Activated T-helper 17 cell treated with anti-CD3 and anti-CD28 coated beads, Interleukin-2, amount 50 U/mL, for 72 hours (primary cell): ENCODE measurements at places on chromosomes 6 and 20.

DNA sequence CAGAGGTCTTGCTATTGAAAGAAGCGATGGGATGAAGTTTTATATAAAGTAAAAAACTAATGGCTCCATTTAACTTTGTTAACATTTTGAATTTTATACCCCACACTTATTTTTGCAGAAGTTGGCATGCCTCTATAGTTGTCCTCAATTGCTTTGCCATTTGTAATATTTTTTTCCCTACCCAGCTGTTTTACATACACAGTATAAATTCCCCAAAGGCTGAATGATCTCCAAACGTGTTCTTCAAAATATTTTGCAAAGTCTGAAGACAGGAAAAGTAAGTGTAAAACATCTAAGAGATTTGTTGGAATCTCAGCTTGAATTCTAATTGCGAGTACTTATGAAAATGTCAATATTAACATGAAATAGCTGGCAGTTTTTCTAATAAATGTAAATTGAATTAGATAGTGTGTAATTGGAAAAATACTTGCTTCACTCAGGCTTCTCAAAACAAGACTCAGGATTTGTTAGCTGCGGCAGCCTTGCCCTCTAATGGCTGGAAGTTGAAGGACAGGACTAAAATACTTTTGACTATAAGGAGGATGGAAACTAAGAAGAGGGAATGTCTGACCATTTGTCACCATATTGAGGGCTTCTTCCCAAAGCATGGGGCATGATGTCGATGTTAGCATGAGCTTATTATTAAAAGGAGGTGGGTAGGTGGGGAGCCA lies 226.8 kb downstream of the UST start:
- ATAC-seq: no peak

GRCh38 chr6:145137425-145137824 lies 597.9 kb downstream of the EPM2A start:
- ATAC-seq: no peak

DNA sequence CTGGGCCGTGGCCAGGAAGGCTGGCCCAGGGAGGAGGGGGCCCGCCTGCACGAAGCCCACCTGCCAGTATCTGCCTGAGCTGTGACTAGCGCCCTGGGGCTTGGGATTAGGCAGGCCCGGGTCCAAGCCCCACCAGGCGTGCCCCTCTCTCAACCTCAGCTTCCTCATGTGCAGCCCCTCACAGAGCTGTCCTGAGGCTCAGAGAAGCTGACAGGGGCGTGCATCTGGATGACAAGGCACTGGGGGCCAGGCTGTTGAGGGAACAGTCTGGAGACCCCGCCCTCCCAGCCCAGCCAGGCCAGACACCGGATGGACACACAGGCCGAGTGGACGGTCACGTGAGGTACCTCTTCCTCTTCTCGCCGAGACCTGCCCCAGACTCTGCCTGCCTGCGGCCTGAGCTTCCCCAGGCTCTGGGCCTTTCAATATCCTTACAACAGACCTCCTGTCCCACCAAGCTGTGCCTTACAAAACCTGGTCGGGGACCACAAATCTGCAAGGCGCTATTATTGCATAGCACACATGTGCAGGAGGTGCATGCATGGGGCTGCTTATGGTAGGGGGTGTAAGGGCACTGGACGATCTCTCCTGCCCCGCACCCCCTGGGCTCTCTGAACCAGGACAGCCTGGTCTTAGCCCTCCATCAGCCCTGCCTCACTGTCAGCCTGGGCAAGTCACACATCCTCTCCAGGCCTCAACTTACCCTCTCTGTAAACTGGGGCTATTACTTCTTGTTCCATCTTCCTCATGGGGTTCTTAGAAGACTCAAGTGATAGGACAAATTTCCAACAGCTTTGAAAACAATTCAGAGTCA lies 20.0 kb downstream of the NOL4L start:
- no peak for ATAC-seq

DNA sequence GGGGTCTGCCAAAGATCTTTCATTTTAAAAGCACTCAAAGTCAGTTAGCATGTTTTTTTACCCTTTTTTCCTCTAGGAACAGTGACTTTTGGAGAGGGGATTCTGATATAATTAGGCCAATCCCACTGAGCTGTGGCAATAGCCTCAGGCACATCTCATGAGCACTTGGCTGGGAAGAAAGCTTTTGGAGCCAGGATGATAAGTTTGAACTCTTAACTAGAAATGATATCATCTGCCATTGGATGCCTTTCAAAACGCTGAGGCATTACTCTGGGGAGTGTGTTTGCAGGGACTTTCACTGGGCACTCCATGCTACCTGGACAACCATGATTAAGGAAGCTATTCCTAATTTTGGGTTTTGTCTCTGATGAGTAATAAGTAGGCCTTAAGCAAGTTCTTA lies 3.7 kb downstream of the SCGN start:
- ATAC-seq: no peak

- no peak for ATAC-seq
Measured at GRCh38 chr6:159360306-159360705, 191.1 kb downstream of the FNDC1 start.

DNA sequence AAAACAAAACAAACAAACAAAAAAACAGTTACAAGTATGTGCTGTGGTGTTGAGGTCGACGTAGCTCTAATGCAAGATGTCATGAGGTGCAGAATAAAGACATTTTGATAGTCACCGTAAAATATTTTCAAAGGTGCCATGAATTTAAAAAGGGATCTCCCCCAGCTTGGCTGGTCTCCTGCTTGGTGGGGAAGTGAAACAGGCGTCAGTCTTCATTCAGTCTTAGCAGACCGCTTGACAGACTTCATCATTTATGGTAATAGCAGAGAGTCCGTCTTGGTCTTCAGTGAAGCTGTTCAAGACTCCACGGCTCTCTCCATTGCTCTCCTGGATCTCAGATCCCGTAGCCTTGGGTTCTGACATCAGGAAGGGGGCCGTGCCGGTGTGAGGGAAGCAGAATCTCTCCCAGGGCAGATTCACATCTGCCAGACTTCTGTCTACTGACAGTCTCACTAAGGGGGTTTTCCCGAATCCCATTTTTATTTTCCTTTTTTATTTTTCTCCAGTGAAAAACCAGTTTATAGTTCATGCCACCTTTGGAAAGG lies 1.6 kb downstream of the SLC24A3 start:
- no peak for ATAC-seq

DNA sequence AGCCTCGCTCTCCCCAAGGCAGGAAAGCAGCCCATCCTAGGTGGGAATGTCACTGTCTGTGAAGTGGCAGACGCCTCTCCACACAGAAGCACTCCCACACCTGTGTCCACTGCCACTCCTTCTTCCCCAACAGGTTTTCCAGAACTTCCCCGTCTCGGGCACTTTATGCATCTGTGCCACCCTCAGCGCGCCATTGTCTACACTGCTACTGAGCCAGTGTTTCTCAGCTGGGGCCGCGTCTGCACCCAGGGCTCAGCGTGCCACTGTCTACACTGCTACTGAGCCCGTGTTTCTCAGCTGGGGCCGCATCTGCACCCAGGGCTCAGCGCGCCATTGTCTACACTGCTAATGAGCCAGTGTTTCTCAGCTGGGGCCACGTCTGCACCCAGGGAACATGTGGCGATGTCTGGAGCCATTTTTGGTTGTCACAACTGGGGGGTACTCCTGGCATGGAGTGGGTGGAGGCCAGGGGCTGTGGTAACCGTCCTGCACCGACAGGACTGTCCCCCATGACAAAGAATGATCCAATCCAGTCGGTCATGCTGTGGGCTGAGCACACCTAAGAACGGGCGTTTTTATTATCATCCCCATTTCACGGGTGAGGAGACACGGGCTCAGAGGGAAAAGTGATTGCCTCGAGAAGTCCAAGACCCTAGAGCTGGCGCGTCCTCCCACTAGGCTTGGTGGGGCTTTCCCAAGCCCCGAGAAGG lies 41.7 kb upstream of the ZBP1 start:
- no peak for ATAC-seq

GRCh38 chr6:2222275-2222842 lies 23.0 kb downstream of the GMDS start:
- no peak for ATAC-seq
